ENCODE measurements at places on chromosomes 4 and X.

- DNase-seq = no peak
Measured at GRCh38 chr4:7716010-7716721, 223.5 kb downstream of the AFAP1 start.

- no peak for DNase-seq
Measured at GRCh38 chrX:142040906-142041305, 137.2 kb downstream of the MAGEC1 start.

DNA sequence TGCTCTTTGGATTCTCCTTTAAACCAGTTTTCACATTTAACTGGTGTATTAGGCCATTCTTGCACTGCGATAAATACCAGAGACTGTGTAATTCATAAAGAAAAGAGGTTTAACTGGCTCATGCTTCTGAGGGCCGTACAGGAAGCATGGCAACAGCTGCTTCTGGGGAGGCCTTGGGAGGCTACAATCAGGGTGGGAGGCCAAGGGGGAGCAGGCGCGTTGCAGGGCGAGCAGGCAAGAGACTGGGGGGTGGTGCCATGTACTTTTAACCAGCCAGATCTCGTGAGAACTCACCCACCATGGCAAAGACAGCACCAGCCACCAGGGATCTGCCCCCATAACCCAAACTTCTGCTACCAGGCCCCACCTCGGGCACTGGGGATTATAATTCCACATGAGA, 38.1 kb downstream of the RNF212 start:
- DNase-seq = no peak

DNA sequence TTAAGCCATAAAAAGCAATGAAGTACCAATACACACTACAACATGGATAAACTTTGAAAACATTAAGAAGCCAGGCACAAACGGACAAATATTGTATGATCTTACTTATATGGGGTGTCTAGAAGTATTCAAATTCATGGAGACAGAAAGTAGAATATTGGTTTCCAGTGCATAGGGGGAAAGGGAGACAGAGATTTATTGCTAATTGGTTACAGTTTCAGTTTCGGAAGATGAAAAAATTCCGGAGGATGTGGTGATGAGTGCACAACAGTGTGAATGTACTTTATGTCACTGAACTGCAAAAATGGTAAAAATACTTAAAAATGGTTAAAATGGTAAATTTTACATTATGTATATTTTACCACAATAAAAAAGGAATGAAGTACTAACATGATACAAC, 5.1 kb upstream of the PRDX4 start:
- peak; percentile 56 for DNase-seq

DNA sequence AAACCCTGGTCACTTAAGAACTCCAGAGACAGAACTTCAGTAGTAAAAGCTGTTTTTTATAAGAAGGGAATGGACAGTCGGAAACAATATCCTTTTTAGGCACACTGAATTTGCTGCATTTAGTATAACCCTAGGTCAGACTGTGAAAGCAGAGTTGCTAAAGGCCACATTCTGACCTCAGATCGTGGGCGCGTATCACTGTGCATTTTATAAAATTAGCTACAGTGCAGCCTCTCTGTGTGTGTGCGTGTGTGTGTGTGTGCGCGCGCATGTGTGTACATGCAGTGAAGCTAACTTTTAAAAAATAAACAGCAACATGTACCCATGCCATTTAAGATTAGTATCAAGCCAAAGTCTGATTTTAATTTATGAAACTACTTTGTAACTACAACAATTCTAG, 8.0 kb downstream of the ZNF827 start:
- DNase-seq = no peak

DNA sequence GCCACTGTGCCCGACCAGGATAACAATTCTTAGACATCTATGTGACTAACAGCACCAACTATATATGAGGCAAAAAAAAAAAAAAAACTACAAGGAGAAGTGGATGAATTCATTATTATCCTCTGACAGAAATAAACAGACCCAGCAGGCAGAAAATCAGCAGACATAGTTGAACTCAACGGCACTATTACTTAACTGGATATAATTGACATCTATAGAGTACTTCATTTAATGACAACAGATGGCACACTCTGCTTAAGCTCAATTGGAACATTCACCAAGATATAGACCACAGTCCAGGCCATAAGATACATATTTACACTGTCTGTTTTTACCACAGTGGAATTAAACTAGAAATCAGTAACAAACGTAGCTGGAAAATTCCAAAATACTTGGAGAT, 13.3 kb downstream of the CLDN22 start:
- DNase-seq = no peak

DNA sequence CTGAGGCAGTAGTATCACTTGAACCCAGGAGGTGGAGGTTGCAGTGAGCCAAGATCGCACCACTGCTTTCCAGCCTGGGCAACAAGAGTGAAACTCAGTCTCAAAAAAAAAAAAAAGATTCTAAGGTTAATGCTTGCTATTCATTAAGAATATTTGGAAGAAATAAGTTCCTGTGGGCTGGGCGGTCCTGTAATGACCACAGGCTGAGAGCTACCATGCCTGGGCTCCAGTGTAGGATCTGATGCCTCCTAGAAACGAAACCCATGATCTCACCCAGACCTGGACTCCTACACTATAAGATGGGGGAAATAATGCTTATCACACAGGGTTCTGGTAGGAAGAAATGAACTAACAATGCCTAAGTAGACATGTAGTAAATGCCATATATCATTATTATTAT, 17.8 kb downstream of the TMEM192 start:
- DNase-seq = no peak

DNA sequence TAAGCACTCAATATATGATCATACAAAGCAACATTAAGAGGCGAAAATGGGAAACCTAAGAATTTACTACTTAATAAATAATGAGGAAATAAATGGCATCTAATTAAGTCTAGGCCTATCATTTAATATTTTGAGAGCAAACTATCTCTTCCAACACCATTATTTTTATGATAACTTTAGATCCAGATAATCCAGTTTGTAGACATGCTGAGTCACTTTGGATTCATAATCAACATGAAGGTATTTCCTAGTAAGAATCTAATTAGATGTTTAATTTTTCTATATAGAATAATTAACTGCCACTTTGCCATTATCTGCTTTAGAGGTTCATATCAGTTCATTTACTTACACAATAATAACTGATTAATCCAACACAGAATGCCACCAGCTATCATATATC, 336.2 kb downstream of the INPP4B start:
- no peak for DNase-seq
